ENCODE measurements at places on chromosomes 13 and 19.

GRCh38 chr19:44990966-44991365, 10.3 kb upstream of the RELB start:
- no peak for DNase-seq

DNA sequence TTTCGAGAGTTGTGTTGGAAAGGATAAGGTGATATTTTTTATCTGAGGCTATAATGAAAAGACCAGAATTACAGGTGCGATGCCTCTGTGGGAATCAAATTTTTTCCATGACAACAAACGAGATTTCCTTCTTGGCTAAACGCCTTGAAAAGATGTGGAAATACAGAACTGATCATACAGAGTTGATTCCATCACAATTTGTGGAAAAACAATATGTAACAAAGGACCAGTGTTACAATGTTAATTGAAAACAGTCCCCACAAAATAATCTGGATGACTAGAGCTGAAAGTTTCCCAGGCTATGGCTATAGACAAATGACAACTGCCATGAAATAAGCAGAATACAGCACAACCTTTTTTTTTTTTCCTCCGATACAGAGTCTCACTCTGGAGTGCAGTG, 628.9 kb downstream of the DIAPH3 start:
- DNase-seq: no peak

DNA sequence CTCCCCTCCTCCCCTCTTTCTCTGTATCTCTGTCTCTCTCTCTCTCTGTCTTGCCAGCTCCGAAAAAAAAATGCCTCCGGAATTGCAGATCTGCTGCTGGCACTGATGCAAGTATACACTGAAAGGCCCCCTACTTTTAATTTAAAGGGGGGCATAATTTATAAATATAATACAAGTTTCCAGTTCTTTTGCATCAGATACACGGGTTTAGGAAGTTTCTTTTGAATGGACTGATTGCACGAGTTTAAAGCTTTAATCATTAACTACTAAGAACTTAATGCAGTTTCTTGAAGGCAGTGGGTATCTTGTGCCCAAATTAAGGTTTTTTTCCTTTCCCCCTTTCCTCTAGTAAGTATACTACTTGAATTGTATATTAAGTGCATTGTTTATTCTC, 1.4 kb downstream of the FGF9 start:
- DNase-seq: no peak

- no peak for DNase-seq
Observed at GRCh38 chr13:40375489-40376171, 290.8 kb downstream of the FOXO1 start.

DNA sequence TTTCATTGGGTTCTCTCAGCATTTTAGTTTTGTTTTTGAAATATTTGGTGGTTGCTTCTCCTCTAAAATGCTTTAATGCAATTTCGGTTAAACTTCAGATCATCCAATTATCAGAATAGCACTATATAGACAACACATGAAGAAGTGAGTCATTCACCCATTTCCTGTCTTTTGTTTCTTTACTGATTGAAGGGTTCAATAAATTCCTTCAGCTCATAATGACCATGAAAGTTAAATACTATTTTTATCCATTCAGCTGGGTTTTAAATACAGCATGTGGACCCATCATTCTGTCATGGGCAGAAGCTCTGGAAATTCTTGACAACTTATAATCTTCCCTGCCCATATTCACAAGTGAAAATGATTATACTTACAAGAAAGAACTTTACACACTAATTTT, 187.2 kb downstream of the ITGBL1 start:
- DNase-seq: no peak

GRCh38 chr13:112137144-112137543, 70.2 kb downstream of the SOX1 start:
- DNase-seq: no peak

DNA sequence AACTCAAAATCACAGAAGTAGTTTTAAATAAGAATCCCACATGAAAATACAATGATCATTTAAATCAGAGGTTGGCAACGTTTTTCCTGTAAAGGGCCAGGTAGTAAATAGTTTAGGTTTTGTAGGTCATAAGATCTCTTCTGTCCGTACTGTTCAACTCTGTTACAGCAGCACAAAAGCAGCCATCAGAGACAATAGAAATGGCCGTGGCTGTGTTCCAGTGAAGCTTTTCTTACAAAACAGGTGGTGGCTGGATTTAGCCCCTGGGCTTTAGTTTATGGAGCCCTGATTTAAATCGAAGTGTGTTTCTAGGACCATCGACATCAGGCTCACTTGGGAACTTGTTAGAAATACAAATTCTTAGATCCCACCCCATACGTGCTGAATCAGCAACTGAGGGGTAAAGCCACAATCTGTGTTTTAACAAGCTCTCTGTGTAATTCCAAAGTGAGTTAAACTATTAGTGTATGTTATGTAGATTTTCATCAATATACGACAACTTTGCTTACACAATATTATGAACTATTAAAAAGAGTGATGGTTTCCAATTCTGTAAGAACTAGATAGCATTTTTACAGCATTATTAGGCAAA, 54.8 kb upstream of the MIR17HG start:
- DNase-seq: no peak

GRCh38 chr19:3196064-3196932, 10.6 kb downstream of the NCLN start:
- no peak for DNase-seq

DNA sequence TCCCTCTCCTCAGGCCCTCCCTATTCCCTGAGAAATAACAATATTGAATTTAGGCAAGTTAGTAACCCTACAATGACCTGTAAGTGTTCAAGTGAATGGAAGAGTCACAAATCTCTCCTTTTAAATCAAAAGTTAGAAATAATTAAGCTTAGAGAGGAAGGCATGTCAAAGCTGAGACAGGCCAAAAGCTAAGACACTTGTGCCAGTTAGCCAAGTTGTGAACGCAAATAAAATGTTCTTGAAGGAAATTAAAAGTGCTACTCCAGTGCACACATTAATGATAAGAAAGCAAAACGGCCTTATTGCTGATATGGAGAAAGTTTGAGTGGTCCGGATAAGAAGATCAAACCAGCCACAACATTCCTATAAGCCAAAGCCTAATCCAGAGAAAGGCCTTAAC, 120.9 kb downstream of the RBM26 start:
- DNase-seq: no peak

DNA sequence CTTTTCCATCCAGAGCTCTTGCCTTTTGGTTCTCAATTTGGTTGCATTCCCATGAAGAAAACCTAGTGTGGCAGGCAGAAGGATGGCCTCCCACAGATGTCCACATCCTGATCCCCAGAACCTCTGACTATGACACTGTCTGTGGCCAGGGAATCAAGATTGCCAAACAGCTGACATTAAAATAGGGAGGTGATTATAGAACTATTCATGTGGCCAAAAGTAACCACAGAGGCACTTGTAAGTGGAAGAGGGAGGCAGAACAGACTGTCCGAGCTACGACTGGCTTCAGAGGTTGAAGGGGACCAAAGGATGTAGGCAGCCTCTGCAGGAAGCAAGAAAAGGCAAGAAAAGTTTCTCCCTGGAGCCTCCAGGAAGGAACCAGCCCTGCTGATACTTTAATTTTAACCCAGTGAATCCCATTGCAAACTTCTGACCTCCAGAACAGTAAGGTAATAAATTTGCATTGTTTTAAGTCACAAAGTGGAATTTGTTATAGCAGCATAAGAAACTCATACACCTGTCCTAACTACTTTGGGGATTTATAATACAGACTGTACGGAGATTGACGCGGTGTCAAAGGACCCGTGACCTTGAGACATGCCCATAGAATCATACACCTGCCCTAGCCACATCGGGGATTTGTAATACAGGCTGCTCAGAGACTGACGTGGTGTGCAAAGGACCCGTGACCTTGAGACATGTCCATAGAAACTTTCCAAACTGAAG, 106.5 kb downstream of the ATP11A start:
- DNase-seq: no peak

- DNase-seq: no peak
Observed at GRCh38 chr19:45779231-45780145, 2.8 kb downstream of the DMPK start.

DNA sequence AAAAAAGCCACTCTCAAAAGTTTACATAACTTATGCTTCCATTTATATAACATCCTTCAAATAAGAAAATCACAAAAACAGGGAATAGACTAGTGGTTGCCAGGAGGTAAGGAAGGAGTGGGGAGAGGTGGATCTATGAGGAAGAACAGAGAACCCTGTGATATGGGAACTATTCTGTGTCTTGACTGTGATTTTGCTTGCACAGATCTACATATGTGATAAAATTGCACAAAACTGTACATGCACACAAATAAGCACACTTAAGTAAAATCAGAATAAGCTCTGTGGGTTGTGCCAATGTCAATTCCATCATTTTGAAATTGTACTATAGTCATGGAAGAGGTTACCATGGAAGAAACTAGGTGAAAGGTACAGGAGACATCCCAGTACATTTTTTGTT, 121.6 kb upstream of the SGCG start:
- no peak for DNase-seq

GRCh38 chr13:51435002-51435578, 17.7 kb downstream of the INTS6 start:
- DNase-seq: no peak

- DNase-seq: no peak
Observed at GRCh38 chr19:54521022-54521859, 18.6 kb downstream of the LAIR2 start.

GRCh38 chr13:29429286-29429900, 166.1 kb downstream of the SLC7A1 start:
- no peak for DNase-seq

DNA sequence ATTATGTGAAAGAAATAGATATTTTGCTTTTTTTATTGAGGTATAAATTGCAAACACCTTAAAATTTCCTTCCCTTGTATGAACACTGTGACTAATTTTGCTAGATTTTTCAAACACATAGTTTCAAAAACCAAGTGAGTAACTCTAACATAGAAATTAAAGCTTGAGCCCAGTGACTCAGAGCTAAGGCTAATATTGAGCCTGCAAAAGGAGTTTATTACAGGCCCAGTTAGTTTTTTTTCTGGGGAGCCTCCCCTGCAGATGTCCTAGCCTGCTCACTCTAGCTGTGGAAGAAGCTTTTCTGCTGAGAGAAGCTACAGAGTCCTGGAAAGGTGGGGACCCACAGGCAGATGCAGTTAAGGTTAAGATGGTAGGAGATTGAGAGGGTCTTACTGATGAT, 3.4 kb downstream of the ZNF430 start:
- no peak for DNase-seq

DNA sequence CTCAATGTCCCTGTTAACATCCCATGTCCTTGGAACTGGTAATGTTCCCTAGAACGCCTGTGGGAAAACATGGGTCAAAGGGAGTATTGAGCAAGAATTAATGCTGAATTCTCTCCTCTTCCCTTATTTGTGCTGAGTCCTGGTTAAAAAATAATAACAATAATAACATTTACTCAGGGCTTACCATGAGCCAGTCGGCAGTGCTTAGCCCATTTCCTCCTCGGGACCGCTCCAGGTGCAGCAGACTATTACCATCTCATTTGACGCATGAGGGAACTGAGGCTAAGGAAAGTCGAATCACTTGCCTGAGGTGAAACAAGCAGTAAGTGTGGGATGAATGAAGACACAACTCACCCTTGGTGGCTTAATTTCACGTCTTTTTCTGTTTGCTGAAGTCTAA, 33.6 kb upstream of the SLC15A1 start:
- DNase-seq: no peak

DNA sequence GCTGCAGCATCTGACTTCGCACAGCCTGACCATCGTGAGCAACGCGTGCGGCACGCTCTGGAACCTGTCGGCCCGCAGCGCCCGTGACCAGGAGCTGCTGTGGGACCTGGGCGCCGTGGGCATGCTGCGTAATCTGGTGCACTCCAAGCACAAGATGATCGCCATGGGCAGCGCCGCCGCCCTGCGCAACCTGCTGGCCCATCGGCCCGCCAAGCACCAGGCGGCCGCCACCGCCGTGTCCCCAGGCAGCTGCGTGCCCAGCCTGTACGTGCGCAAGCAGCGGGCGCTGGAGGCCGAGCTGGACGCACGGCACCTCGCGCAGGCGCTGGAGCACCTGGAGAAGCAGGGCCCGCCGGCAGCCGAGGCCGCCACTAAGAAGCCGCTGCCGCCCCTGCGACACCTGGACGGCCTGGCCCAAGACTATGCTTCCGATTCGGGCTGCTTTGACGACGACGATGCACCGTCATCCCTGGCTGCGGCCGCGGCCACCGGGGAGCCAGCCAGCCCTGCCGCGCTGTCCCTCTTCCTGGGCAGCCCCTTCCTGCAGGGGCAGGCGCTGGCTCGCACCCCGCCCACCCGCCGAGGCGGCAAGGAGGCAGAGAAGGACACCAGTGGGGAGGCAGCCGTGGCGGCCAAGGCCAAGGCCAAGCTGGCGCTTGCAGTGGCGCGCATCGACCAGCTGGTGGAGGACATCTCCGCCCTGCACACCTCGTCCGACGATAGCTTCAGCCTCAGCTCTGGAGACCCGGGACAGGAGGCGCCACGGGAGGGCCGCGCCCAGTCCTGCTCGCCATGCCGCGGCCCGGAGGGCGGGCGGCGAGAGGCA, 13.6 kb downstream of the C19orf25 start:
- no peak for DNase-seq

DNA sequence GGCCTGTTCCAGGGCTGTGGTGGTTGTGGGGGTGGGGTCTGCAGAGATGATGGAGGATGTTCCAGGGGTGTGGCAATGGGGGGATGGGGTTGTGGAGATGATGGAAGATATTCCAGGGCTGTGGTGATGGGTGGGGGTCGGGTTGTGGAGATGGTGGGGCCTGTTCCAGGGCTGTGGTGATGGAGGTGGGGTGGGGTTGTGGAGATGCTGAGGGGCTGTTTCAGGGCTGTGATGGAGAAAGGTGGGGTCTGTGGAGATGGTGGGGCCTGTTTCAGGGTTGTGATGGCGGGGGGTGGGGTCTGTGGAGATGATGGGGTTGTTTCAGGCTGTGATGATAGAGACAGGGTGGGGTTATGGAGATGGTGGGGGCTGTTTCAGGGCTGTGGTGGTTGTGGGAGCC, 62.0 kb downstream of the TEX29 start:
- no peak for DNase-seq

GRCh38 chr13:79258489-79258888, 147.6 kb downstream of the RBM26 start:
- DNase-seq: no peak

- DNase-seq: no peak
Observed at GRCh38 chr13:36133950-36134626, 2.9 kb upstream of the DCLK1 start.

DNA sequence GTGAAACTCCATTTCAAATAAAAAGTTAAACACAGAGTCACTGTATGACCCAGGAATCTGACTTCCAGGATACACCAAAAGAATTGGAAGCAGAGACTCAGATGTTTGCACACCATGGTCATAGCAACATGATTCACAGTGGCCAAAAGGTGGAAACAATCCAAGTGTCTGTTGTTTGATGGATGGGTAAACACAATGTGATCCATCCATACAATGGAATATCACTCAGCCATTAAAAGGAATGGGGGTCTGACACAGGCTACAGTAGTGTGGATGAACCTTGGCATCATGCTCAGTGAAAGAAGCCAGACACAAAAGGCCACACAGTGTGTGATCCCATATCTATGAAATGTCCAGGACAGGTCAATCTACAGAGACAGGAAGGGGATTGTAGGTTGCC, 174.3 kb downstream of the PTPRS start:
- DNase-seq: no peak
